DND-41 (cell line): ENCODE measurements at places on chromosomes 6 and 20.

DNA sequence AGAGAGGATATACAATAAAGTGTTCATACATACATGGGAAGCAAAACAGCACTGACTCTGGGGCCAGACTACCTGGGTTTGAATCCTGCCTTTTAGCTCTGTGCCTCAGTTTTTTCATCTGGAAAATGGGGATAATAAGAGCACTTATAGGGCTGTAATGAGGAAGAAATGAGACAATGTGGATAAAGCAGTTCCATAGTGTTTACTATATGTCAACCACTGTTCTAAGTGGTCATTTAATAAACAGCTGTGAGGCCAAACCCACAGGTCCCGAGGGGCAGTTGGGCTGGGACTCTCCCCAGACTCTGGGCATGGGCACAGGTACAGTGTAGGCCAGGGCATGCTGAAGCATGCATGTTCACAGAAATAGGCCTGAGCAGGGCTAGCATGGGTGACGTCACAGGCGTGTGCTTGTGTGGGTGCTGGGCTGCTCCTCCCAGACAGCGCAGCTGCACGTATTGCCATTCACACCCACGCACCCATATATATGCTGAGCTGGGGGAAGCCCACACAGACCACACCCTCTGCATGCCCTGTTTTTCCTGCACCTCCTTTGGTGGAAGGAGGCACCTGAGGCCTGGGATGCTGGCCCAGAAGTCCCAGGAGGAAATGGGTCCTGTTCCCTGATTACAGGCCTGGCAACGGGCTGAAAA, 3.5 kb upstream of the PLCG1 start:
- no peak for DNase-seq

DNA sequence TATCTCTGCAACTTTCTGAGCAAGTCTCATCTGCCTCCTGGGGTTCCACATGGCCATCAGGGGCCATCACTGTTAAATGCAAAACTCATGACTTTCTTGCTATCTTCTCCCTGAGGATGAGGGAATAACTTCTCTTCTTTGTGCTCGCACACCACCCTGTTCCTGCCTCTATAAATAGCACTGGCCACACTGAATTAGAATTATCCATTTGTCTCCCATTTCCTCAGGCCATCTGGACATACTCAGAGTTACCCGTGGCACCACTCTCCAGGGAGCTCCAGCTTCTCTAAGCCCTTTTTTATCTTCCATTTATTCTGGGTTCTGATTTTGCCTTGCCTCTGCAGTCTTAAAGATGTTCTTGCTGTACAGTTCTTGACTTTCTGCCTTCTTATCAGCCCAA, 72.8 kb upstream of the ECI2 start:
- DNase-seq, result no peak

DNA sequence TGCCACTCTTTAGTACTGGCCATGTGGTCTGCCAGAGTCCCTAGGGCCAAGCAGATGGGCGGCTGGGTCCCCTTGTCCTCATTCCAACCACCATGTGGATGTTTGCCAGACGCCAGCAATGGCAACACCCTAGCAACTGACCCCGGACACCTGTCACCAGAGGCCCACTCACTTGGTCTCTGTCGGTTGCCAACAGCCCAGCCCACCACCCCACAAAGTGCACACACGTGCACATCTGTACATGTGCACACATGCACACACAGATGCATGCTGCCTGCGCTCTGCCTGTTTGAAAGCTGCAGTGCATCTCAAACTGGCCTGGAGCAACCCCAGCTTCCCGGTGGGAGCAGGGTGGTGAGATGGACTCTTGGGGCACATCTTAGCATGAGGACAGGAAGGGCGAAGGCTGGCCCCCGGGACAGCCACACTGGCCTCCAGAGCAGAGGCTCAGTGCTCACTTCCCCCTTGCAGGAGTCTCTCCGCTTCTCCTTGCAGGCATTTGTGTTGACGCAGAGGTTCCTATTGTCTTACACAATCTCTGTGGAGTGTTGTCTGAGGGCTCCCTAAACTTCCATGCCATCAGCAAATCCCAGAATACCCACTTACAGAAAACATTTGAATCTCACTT, 54.0 kb downstream of the PSMG4 start:
- no peak for DNase-seq

DNA sequence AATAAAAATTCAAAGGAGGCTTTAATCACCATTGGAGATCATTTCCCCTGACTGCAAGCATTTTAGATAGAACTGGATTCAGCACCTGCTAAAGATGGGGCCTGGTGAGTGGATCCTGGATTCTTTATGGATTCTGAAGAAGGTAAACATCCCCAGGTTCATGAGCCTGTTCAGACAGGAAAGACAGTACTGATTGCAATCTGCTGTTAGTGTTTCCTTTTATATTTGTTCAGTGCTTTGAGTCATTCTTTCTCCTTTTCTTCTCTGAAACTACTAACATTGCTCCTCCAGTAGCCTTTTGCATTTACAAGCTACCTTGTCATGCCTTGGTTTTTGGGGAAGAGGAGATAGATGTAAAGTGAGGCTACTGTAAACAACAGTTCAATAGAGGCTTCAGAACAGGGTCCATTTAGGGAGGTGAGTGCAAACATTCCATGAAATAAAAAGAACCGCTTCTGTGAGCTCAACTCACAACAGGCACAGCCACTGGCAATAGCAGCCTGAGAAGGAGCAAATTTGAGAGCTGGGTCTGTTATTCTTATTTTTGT, 66.4 kb upstream of the PRL start:
- DNase-seq, result no peak

GRCh38 chr20:33345342-33345741, 56.0 kb downstream of the CDK5RAP1 start:
- DNase-seq, result no peak

- DNase-seq, result no peak
These were observed 223.7 kb downstream of the TAF4 start for GRCh38 chr20:61841966-61842365.
